ENCODE measurements at places on chromosomes 16 and 17. TPM values are rescaled to one million over a fixed set of nuclear protein-coding genes. Genes with fewer than 3 reads are reported as not detected.

The PCYT2 gene
- 163 TPM for total RNA-seq

The KRTAP9-4 gene
- not detected for total RNA-seq

The TBC1D28 gene
- total RNA-seq, result not detected

The HSD17B2 gene
- not detected for total RNA-seq

The RTN4RL1 gene
- 0.29 TPM for total RNA-seq

The CAPNS2 gene
- total RNA-seq, result not detected

The CCDC102A gene
- 16.1 TPM for total RNA-seq

The GAS7 gene
- 17.6 TPM for total RNA-seq

The PIGS gene
- total RNA-seq, result 64.9 TPM

The SLC12A3 gene
- total RNA-seq, result not detected

The KRTAP4-1 gene
- not detected for total RNA-seq

The ALOX12 gene
- total RNA-seq, result 0.18 TPM

The P2RX5 gene
- total RNA-seq, result 7.8 TPM

The CLEC18A gene
- total RNA-seq, result under 0.01 TPM

The G6PC1 gene
- total RNA-seq, result not detected

The TNFSF13 gene
- total RNA-seq, result 6.1 TPM

All from myometrial cell (primary cell).